Activated CD4-positive, alpha-beta T cell treated with anti-CD3 and anti-CD28 coated beads, Interleukin-2, amount 50 U/mL, for 48 hours (primary cell): ENCODE measurements at places on chromosomes 4 and X.

DNA sequence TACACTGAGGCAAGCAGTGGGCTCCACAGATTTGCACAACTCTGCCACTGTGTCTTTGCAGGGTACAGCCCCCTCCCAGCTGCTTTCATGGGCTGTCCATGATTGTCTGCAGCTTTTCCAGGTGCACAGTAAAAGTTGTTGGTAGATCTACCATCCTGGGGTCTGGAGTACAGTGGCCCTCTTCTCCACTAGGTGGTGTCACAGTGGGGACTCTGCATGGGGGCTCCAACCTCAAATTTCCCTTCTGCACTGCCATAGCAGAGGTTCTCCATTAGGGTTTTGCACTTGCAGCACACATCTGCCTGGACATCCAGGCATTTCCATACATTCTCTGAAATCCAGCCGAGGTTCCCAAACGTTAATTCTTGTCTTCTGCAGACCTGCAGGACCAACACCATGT lies 1002.3 kb downstream of the FAM133A start:
- DNase-seq, result no peak

GRCh38 chrX:12206413-12206812 lies 68.1 kb downstream of the FRMPD4 start:
- DNase-seq, result no peak

- DNase-seq, result no peak
Observed at GRCh38 chrX:73262991-73263390, 48.3 kb upstream of the NAP1L2 start.

DNA sequence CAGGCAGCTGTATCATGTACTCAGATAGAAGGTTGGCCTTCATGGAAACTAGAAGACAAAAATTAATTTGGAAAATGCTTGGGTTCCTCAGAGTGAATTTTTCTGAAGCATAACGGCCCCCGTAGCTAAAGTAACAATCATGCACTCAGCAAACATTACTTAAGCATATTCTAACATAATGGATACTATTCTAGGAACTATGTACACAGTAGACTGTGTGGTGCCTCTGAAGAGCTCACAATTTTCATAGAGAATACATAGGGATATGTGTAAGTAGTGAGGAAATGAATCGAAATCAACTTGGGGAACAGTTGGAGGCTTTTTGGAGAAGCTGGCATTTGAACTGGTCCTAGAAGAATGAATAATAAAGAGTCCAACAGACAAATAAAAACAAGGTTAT lies 1045.0 kb downstream of the GLUD2 start:
- no peak for DNase-seq

DNA sequence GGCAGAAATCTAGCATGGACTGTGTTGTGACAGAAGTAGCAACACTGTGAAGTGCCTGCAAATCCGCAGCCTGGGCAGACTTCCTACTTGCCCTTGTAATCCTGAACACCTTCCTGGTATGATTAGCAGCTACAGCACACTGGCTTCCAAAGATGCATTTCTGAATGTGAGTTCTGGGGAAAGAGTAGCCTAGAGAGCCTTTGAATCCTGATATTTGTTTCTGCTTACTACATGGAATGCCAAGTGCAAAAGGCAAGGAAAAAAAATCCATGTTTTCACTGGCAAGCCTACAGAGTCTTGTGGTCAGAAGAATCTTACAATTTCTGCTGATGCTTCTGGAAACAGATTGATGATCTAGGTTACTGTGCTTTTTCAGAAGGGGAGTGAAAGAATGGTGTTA lies 223.7 kb downstream of the COL25A1 start:
- DNase-seq, result no peak

DNA sequence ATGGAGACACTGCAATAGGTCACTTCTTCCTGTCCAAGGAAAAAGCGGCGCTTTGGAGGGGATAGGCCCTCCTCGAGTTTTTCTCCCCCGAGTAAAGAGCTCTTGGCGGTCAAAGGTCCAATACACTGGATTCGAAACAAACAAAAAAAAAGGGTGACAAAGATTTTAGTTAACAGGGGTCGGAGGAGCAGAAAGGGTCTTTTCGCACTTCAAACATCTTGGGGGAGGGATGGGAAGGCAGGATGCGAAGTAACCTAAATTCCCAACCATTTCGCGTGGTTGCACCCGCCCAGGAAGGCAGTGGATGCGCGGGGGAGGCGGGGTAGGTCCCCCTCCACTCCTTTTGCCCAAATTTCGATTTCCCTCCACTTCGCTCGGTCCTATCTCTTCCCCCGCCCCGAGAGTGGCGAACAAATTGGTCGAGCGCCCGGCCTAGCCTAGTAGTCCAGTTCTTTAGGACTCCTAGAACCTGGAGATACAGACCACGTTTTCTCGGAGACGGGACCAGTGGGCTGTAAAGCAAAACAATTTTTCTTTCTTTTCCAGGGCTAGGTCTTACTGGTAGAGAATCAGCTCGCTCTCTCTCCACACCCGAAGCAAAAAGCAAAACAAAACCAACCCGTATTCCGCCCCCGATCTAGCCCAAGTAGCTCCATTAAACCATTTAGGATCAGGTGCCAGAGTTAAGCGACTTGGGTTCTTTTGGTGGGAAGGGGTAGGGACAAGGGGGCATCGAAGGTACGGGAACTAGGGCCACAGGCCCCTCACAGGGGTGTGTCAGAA lies 2.0 kb upstream of the STAG2 start:
- peak; percentile 28 for DNase-seq

DNA sequence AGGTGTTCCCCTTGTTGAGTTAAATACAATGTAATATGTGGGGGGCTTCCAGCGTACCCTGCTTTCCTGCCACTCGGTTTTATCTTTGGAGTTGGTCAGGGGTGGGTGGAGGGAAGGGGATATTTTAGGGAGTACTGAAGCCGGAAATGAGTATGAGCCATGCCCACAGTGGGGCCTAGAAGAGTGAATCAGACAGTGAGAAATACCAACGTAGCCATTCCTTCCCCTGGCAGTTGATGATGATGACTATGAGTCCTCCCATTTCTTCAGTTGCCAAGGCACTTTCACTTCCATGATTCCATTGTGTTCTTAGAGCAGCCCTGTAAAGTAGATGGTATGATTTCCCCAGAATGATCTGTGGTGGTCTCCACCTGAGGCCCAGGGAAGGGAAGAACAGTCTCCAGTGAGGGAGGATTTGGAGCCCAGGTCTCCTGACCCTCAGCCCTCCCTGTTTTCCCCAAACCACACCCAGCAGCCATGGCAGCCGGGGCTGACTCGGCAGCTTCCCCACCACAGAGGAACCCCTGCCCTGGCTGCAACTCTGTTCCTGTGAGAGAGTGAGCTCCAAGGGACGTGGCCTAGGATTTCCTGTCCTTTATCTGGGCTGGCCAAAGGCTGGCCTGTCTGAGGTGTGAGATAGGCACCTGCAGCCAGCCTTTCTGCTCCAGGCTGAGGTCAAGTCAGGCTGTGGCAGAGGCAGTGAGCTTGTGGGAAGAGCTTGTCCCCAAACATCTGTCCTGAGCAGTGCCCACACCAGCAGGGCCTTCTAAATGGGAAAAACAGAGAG lies 52.7 kb downstream of the STARD8 start:
- DNase-seq, result no peak

DNA sequence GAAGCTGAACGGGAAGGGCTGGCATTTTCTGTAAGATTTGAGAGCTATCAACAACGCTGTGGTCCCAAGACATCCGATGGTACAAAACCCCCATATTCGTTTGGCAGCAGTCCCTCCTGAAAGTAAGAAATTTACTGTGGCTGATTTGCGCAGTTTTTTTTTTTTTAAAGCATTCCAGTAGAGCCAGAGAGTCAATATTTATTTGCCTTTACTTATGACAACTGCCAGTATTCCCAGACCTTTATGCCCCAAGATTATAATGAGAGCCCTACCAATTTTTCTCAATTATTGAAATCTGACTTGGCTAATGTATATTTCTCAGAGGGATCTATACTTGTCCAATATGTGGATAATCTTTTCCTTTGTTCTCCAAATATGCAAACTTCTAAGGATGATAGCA lies 157.5 kb upstream of the SPIN4 start:
- DNase-seq, result no peak

GRCh38 chr4:16672421-16672820 lies 226.0 kb downstream of the LDB2 start:
- no peak for DNase-seq

DNA sequence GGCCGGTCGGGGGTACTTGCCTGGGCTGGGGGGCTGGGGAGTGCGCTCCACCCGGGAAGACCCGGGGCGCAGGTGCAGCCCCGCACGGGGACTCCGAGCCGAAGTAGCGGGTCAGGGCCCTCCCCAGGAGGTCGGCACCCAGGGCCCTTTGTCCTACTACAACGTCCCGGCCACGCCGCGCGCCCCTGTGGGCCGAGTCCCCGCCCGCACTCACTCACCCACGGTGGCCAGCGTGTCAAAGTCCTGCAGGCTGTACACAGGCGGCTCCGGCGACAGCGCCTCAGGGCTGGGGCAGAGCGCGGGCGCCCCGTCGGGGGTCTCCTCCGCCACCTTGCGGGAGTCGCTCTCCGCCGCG lies 602 bp downstream of the PRKX start:
- DNase-seq, result no peak

- DNase-seq, result no peak
Observed at GRCh38 chrX:75673468-75673867, 111.6 kb downstream of the MAGEE2 start.

GRCh38 chr4:7094916-7095315 lies 27.1 kb upstream of the GRPEL1 start:
- DNase-seq, result no peak

DNA sequence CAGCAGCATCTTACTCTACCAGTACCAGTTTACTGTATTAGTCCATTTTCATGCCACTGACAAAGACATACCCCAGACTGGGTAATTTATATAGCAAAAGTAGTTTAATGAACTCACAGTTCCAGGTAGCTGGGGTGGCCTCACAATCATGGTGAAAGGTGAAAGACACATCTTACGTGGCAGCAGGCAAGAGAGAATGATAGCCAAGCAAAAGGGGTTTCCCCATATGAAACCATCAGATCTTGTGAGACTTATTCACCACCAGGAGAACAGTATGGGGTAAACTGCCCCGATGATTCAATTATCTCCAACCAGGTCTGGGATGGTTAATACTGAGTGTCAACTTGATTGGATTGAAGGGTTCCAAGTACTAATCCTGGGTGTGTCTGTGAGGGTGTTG lies 69.3 kb downstream of the YIPF6 start:
- DNase-seq, result peak; percentile 10

- DNase-seq, result no peak
Observed at GRCh38 chr4:122819708-122820449, 6.8 kb upstream of the FGF2 start.

DNA sequence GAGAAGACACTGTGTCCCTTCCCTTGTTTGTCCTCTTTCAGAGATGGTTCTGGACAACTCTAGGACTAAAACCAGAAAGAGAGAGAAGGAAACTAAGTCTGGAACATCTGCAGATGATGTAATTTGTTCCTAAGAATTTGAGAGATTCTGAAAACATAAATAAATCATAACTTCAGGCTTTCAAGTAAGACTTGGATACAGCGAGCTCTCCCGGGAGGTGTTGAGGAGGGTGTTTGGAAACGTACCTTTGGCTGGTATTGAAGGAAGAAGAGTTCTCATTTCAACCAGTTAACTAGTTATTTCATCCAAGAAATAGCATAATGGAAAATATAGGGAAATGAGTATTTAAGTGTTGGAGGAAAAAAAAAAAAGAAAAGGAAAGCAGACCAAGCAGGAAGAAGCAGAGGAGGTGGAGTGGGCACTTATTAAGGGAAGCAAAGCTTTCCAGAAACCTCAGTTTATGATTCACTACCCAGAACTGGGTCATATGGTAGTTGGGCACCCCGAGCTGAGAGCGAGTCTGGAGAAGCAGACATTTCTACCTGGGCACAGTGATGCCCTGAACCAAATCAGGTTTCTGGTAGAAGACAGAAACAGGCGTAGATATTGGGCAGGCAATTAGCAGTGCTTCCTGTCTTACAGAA lies 26.9 kb downstream of the CCNG2 start:
- no peak for DNase-seq

- DNase-seq, result no peak
Observed at GRCh38 chrX:10377427-10377826, 220.7 kb downstream of the CLCN4 start.

DNA sequence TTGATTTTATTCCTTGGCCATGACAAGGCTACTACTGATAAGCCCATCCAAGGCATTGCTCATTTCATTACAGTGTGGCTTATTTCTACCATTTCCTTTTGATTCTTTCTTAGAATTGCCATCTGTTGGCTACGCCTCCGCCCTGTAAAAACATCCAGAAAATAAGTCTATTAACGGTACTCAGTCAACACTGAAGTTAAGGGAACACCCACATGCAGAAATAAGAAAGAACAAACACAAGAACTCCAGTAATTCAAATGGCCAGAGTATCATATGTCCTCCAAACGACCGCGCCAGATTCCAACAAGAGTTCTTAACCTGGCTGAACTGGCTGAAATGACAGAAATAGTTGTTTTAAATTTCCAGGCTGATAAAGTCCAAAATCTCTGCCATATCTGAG lies 90.3 kb downstream of the CXXC4 start:
- DNase-seq, result no peak

GRCh38 chr4:55491486-55491885 lies 55.2 kb downstream of the CLOCK start:
- DNase-seq, result no peak

- DNase-seq, result no peak
Observed at GRCh38 chr4:113636438-113636818, 125.1 kb downstream of the CAMK2D start.

DNA sequence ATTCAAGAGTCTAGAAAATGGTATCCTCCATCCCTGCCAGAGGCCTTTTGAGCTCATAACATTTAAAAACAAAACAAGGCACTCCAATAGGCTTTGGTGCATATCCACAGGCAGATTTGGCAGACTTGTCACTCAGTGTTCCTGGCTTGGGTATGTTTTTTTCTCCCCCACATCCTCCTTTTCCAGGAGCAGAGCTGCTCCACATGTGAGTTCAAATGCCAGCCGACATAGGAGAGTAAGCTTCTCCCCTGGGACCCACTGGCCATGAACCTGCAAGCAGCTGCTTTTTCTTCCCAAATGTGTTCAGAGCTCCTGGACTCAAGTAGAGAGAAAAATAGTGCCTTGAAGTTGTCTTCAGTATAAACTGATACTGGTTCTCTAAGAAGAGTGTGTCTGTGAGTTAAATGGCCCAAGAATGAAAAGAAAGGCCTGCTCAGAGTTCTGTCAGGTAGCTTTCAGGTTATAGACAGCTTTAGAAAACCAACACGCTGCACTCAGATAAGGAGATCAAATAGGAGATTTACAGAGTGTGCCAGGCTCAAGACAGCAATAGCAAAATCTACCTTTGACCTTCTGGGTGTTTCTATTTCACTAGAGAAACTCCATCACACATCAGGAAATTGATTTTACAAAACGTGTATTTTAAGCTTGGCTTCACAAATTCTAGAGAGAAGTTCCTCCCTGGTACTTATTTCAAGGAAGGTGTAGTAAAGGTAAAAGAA lies 162.5 kb upstream of the GALNT7 start:
- no peak for DNase-seq

- DNase-seq, result no peak
Observed at GRCh38 chr4:100872811-100873210, 355.0 kb upstream of the EMCN start.

DNA sequence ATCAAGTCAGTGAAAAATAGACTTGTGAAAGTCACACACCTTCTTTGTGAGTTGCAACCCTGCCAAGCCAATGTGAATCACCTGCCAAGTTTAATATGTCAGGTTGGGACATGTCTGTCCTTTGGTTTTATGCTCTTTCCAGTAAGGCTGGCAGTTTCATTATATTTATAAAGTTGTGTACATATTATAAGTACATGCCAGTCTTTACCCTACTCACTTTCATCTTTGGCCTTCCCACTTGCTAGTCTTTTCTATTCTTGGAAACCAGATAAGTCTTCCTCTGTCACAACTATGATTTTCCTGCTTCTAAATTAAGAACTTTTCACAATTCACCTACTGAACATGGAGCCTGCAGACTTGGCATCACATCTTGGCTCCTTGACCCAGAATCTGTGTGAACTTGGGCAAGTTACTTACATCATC lies 680.7 kb upstream of the BOD1L1 start:
- no peak for DNase-seq

- DNase-seq, result no peak
Observed at GRCh38 chrX:45788315-45788714, 587.6 kb upstream of the DIPK2B start.
